ENCODE measurements at places on chromosomes 6 and 20.
A peak's percentile ranks its signal among the peaks of the same experiment; 100 is the strongest.

- no peak for DNase-seq
Measured at GRCh38 chr6:149305372-149305771, 12.1 kb upstream of the TAB2 start.

GRCh38 chr6:121405306-121405705 lies 30.1 kb upstream of the GJA1 start:
- DNase-seq = no peak

DNA sequence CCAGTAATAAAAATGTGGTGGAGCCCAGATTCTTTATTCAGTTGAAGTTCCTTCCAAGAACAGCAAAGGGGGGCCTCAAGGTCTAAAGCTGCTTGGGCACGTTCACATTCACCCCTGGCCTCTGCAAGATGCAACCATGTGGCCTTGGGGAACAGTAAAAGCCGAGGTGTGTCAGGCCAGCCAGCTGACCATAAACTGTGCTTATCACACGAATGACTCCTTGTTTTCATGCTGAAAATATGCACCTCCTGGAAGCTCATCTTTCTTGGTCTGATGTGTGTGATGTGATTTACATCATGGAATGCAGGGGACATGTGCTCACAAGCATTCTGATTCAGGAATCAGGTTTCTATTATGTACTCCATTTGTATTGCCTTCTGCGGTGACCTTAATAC lies 211.6 kb upstream of the MARCKS start:
- DNase-seq = peak; percentile 84

DNA sequence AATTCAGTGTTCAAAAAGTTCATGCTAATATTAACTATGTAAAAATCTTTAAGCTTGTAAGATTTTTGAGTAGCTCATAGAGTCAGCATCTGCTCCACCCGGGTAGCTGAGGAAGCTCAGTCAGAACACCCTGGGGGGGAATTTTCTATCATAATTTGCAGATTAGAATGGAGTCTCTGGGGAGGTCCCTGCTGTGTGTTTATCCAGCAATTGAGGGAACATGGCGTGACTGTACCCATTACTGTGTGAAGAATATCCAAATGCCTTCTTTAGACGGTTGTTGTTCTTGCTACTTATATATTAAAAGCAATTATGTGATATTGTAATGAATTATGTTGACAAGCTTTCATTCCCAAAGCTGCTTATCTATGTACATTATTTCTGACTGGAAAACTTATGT lies 64.8 kb downstream of the AIG1 start:
- peak; percentile 75 for DNase-seq

- DNase-seq = peak; percentile 6
Measured at GRCh38 chr6:101195588-101195987, 197.9 kb upstream of the GRIK2 start.

- no peak for DNase-seq
Measured at GRCh38 chr6:13526727-13527670, 39.6 kb upstream of the GFOD1 start.

DNA sequence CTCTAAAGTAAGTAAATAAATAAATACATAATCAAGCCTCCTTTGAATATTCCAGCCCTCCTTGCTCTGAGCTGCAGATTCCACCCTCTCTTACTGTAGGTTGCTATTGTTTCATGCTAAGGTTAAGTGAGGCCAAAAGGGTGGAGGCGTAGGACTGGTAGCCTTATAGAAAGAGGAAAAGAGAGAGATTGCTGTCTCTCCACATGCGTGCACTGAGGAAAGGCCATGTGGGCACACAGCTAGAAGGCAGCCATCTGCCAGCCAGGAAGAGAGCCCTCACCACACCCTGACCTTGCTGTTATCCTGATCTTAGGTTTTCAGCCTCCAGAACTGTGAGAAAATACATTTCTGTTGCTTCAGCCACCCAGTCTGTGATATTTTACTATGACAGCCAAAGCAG lies 87.4 kb upstream of the SHLD1 start:
- no peak for DNase-seq

DNA sequence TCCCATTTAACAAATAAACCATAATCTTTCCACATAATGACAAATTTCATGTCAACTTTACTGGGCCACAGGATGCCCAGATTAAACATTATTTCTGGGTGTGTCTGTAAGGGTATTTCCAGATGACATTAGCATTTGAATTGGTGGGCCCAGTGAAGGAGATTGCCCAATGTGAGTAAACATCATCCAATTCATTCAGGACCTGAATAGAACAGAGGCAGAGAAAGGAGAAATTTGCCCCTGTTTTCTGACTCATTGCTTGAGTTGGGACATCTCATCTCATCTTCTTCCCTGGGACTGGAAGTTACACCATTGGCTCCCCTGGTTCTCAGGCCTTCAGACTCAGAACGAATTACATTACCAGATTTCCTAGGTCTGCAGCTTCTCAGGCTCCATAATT lies 142.9 kb downstream of the TPBG start:
- DNase-seq = no peak

- DNase-seq = peak; percentile 71
Measured at GRCh38 chr6:80605165-80605989, 498.9 kb downstream of the BCKDHB start.

DNA sequence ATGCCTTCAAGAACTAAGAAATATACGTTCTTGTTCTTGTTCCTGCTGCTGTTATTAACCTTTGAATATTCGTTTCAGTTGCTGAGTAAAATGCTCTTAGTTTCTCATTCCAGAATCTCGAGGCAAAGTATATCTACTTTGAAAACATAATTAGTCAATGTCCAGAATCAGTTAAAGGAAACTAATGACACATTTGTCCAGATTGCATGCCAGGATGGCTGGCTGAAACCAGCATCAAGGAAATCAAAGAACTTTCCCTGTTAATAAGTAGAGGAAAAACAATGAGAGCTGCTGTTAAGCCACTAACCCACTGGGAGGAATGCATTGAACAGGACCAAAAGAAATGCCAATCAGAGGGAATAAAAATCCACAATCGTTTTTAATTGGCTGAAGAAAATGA lies 196.9 kb downstream of the ALDH8A1 start:
- DNase-seq = peak; percentile 75

- no peak for DNase-seq
Measured at GRCh38 chr6:118507636-118508035, 40.5 kb upstream of the PLN start.

GRCh38 chr20:57998981-57999464 lies 229.4 kb downstream of the ANKRD60 start:
- DNase-seq = peak; percentile 26

DNA sequence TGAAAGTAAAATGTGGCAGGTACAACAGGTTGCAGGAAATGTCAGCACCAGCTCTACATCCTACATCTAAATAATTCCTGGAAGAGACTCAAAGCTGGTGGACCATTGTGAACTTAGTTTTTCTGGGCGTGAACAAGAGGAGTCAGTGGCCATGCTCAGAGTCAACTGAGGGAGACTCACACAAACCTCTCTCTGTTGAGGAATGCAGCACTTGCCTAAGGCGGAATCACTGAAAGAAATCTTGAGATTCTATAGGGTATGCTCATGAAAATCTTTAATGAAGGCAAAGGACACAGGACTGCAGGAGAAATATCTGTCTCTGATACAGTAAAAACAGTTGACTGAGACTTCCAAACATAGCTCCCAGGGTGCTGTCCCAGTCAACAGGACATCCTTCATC lies 22.5 kb downstream of the SLC17A4 start:
- DNase-seq = no peak

- no peak for DNase-seq
Measured at GRCh38 chr20:56624786-56625681, 4.1 kb upstream of the TFAP2C start.

DNA sequence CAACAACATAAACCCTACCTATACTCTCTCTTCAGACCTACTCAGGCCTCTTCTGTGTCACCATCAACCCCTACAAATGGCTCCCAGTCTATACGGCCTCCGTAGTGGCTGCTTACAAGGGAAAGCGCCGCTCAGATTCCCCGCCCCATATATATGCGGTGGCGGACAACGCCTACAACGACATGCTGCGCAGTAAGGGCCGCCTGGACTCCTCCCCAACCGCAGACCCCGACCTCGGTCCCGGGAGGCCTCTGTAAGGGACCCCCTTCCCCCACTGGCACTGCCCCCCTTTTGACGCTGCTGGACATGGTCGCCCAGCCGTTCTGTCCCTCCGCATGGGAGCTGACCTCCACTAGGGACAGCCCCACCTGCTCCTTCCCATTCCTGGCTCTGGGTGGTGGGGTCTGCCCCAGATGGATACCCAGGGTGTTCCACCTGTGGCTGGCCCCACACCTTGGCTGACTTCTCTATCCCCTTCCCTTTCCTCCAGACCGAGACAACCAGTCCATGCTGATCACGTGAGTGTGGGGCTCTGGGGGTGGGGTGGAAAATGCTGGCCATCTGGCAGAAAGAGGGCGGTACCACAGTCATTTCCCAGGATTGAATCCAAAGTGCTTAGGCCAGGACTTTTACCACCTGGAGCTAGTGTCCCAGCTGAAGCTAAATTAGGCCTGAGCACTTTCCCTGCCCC lies 25.0 kb downstream of the MYH7B start:
- DNase-seq = no peak

- no peak for DNase-seq
Measured at GRCh38 chr6:168095171-168095691, 16.2 kb upstream of the FRMD1 start.

DNA sequence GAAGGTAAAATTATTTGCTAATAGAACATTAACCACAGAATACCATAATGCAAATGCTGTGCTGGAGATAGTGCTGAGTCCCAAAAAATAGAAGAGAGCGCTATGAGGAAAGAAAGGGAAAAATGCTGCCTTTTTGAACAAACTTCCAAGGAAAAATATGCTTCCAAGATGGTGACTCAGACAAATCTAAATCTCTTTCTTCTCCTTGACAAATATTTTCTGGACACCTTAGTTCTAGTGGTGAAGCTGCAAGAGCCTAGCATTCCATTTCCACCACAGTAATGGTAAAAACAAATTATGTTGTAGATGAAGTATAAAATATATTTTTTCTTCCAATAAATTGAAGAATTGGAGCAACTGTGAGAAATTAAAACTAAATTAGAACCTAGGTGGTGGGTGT lies 155.6 kb upstream of the TBX18 start:
- DNase-seq = peak; percentile 16

DNA sequence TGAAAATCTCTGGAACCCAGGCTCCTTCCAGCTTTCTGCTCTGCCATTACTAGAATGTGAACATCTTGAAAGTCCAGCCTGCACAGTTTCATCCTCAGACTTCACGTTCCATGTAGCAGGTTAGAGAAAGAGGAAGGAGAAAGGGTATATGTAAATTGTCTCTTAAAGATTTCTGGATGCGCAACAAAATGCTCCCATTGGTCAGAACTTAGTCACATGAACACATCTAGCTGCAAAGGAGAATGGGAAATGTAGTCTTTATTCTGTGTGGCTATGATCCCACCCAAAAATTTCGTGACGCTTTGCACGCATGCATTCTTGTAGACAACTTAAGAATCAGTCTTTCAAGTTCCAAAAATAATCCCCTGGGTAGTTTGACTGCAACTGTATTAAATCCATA lies 46.4 kb upstream of the CHD6 start:
- no peak for DNase-seq

GRCh38 chr20:23612396-23612795 lies 6.7 kb upstream of the CST9 start:
- no peak for DNase-seq

- peak; percentile 71 for DNase-seq
Measured at GRCh38 chr6:24323632-24324337, 34.1 kb downstream of the DCDC2 start.

DNA sequence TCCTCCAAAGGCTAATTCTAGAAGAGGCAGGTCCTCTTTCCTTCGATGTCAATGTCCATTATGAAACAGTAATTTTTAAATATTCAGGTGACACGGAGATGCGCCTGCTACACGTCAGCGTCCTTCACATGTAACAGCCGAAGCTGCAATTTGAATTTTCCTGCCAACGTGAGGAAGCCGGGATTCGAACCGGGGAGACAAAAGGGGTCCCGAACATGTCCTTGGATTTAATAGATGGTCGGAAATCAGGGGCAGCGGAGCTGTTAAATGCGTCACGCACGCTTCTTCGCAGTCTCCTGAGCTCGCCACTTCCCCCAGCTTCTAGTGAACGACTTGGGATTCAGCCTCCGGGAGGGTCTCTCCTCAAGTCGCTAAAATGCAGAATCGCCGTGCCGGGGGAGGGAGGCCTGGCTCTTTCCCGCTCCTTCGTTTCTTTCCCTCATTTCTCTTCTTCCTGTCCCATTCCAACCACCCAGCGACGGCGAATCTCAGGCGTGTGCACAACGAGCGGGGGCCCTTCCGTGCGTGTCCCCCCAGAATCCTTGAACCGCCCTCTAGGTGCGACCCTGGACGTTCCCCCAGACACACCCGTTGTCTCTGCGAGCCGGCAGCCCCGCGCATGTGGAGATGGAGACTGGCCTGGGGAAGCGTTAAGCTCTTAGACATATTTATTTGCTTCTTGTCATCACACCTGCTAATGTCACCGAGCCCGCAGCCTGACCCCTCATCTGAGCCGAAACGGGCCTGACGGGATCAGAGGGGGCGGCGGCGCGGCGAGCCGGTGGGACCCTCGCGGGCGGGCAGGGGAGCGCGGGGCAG lies 1.3 kb upstream of the FOXC1 start:
- peak; percentile 40 for DNase-seq

- peak; percentile 11 for DNase-seq
Measured at GRCh38 chr6:140182821-140183220, 808.4 kb upstream of the CITED2 start.

GRCh38 chr20:48788486-48789072 lies 39.2 kb downstream of the PREX1 start:
- DNase-seq = no peak

DNA sequence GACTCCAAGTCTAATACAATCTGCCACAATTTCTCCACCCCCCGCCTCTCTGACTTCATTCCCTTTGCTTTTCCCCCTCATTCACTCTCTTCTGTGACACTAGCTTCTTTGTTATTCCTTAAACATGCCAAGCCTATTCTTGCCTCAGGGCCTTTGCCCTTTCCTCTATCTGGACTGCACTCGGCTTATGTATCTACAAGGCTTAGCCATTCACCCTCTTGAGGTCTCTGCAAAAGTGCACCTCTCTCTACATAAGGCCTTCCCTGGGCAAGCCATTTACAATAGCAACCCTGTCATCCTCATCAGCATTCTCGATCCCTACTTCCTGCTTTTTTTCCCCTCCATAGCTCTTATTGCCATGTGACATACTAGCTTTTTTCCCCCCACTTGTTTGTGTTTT lies 168.9 kb downstream of the PDSS2 start:
- DNase-seq = no peak

GRCh38 chr6:74991573-74992332 lies 214.1 kb downstream of the COL12A1 start:
- peak; percentile 79 for DNase-seq

- DNase-seq = no peak
Measured at GRCh38 chr6:164166996-164167395, 752.5 kb downstream of the QKI start.

- DNase-seq = no peak
Measured at GRCh38 chr20:16488616-16489015, 84.6 kb downstream of the KIF16B start.

GRCh38 chr20:42941629-42942028 lies 248.1 kb downstream of the PTPRT start:
- no peak for DNase-seq

DNA sequence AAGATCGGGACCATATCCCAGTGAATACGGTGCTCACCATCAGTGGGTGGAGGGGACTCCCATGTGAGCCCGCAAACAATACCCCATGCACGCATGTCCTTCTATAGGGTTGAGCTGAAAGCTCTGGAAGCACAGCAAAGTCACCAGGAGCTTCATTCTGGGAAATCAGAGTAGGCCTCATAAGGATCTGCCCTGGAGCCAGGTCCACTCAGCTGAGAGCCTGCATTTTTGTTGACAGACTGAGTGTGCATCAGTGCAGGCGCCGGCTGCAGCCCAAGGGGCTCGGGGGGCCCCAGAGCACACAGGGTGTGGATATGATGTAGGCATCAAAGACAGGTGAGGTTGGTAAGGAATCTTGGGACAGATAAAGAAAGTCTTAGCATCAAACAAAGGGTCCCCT lies 79.8 kb upstream of the CD93 start:
- DNase-seq = no peak
